ENCODE measurements at places on chromosomes 7 and 10.

GRCh38 chr10:84302223-84302622 lies 26.2 kb upstream of the CCSER2 start:
- DNase-seq: no peak

GRCh38 chr10:126337251-126337810 lies 50.9 kb downstream of the ADAM12 start:
- DNase-seq: no peak

DNA sequence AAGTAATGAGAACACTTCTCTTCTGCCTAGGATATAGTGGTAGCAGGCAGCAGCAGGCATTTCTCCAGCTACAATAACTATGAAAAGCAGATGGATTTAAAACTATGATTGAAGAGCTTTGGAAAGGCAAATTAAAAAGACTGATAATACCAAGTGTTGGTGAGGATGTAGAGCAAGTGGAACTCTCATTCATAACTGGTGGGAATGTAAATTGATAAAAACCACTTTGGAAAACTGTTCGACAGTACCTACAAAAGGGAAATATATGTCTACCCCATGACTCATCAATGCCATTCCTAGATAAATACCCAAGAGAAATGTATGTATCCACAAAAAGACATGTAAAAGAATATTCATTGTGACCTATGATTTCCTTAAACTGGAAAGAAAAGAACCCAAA lies 14.6 kb downstream of the ARMC3 start:
- no peak for DNase-seq

DNA sequence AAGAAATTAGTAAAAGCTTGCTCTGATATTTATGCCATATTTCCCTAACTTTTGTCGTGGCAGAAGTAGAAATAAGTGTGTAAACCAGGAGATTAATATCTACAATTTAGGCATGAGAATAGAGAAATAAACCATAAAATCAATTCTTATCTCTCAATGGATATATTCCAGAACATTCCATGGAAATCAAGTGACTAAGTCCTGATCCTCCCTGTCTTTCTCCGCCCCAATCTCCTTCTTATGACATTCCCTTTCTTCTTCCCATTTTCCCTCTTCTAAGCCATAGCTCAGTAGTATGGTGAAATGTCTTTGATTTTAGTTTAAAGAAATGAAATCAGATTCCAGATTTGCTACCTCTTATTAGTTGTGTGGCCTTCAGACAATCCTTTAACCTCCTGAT lies 88.8 kb downstream of the TBXAS1 start:
- DNase-seq: no peak

GRCh38 chr7:87420173-87420572 lies 55.3 kb downstream of the ABCB4 start:
- DNase-seq: no peak

DNA sequence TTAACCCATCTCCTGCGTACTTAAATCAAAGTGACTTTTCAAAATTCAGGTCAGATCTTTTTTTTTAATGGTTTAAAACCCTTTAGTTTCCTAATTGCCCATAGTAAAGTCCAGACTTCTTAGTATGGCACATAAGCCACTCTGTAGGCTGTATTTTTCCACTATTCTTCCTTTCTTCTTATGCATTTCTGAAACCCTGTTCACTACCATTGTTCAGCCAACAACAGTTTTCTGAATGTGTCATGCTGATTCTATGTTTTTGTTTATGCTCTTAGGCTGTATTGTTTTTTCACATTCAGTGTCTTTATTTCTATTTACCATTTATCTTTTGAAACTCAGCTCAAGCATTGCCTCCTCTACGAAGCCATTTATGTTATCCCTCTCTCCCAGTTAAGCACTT lies 26.7 kb downstream of the CCSER2 start:
- no peak for DNase-seq

DNA sequence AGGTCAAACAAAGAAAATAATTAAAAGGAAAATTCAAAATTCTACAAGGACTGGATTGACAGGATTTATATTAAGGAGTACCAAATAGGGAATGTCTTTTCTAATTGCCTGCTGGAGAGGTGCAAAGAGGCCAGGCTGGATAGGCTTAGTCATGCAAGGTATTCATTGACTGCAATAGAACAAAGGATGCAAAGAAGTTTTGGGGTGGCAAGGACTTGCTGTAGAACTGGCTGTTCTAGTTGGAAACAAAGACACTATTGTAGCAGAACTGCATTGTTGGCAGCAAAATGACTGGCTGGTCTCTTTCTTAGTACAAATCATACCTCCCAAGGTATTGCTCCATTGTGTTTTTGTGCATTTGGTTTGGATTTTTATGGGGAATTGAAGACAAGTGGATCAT lies 10.1 kb downstream of the ITGB8 start:
- DNase-seq: no peak

- no peak for DNase-seq
Observed at GRCh38 chr10:114593240-114593792, 64.8 kb downstream of the ABLIM1 start.

DNA sequence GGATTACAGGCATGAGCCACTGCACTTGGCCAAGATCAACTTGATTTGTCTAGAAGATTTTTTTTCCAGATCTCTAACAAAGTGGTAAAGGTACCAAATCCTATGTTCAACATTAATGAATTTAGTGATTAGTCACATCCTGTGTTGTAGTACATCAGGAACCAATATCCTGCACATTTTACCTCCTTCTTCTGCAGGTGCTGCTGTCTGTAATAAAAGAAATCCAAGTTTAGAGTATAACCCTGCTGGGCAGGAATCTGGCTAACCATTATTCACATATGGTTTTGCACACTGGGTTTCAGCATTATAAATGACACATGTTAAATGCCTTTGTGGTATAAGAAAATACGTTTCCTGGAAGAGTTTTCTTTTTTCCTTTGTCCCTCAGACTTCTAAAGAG lies 10.8 kb downstream of the PARD3 start:
- no peak for DNase-seq

- no peak for DNase-seq
Observed at GRCh38 chr10:69043931-69044531, 43.9 kb upstream of the SRGN start.

- no peak for DNase-seq
Observed at GRCh38 chr7:51645255-51645654, 328.6 kb upstream of the COBL start.

- DNase-seq: no peak
Observed at GRCh38 chr10:116452338-116452720, 24.7 kb downstream of the PNLIPRP3 start.

- DNase-seq: no peak
Observed at GRCh38 chr10:101570428-101571270, 17.4 kb downstream of the POLL start.

DNA sequence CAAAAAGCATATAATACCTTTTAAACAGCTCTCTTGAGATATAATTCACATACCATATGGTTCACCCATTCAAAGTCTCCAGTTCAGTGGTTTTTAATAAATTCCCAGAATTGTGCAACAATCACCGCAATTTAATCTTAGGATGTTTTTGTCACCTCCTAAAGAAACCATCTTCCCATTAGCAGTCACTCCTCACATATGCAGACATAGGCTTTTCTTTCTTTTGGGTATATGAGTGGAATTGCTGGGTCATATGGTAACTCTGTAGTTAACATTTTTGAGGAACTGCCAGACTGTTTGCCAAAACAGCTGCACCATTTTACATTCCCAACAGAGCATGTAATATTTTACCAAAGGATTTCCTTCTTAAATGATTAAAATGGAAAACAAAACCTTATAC lies 57.0 kb downstream of the CC2D2B start:
- no peak for DNase-seq
